Dermis microvascular lymphatic vessel endothelial cell (primary cell): ENCODE measurements at places on chromosomes 1 and 21. TPM values are rescaled to one million over a fixed set of nuclear protein-coding genes. Genes with fewer than 3 reads are reported as not detected.

TARDBP gene
- 85.6 and 93.4 TPM in 2 replicates for total RNA-seq

FCRLA gene
- 0.13 TPM in 1 of 2 replicates, not detected in the other for total RNA-seq

GJA9 gene
- total RNA-seq = not detected in 2 replicates

PRPF38B gene
- 8.9 and 10.4 TPM in 2 replicates for total RNA-seq

THEM5 gene
- total RNA-seq = not detected in 2 replicates

AGT gene
- total RNA-seq = not detected in 2 replicates

SERPINC1 gene
- 0.13 TPM in 1 of 2 replicates, not detected in the other for total RNA-seq

ZBTB48 gene
- total RNA-seq = 9.5 and 14.0 TPM in 2 replicates

ETV3L gene
- under 0.01 TPM in 1 of 2 replicates, not detected in the other for total RNA-seq

CASQ1 gene
- total RNA-seq = not detected in 2 replicates

EXTL1 gene
- total RNA-seq = not detected in 2 replicates

DIPK1A gene
- 0.13 and 0.76 TPM in 2 replicates for total RNA-seq

FCGR1A gene
- not detected in 2 replicates for total RNA-seq

MYOG gene
- total RNA-seq = not detected in 2 replicates

MATN1 gene
- total RNA-seq = under 0.01 TPM in 1 of 2 replicates, not detected in the other

PAPPA2 gene
- total RNA-seq = under 0.01 TPM in 2 replicates

C1orf35 gene
- total RNA-seq = 6.5 and 6.8 TPM in 2 replicates

CELA3B gene
- 0.13 TPM in 1 of 2 replicates, not detected in the other for total RNA-seq

NUP210L gene
- total RNA-seq = under 0.01 TPM in 2 replicates

CD53 gene
- not detected in 2 replicates for total RNA-seq

RGS18 gene
- not detected in 2 replicates for total RNA-seq

PLEKHM2 gene
- total RNA-seq = 40.1 and 60.6 TPM in 2 replicates

AGMAT gene
- total RNA-seq = 0.38 and 0.90 TPM in 2 replicates

IGSF5 gene
- not detected in 2 replicates for total RNA-seq

CFAP74 gene
- total RNA-seq = not detected in 2 replicates

MMP23B gene
- total RNA-seq = 0.25 TPM in 1 of 2 replicates, not detected in the other

PROK1 gene
- not detected in 2 replicates for total RNA-seq

NR0B2 gene
- not detected in 2 replicates for total RNA-seq

ZNF691 gene
- total RNA-seq = 5.3 and 7.5 TPM in 2 replicates

FOXD3 gene
- total RNA-seq = not detected in 2 replicates

SRSF11 gene
- total RNA-seq = 75.1 and 105 TPM in 2 replicates

SH3D21 gene
- total RNA-seq = 0.51 and 0.63 TPM in 2 replicates

E2F2 gene
- 1.4 and 1.9 TPM in 2 replicates for total RNA-seq

C8B gene
- not detected in 2 replicates for total RNA-seq
